ENCODE measurements at places on chromosomes 3 and 15.

DNA sequence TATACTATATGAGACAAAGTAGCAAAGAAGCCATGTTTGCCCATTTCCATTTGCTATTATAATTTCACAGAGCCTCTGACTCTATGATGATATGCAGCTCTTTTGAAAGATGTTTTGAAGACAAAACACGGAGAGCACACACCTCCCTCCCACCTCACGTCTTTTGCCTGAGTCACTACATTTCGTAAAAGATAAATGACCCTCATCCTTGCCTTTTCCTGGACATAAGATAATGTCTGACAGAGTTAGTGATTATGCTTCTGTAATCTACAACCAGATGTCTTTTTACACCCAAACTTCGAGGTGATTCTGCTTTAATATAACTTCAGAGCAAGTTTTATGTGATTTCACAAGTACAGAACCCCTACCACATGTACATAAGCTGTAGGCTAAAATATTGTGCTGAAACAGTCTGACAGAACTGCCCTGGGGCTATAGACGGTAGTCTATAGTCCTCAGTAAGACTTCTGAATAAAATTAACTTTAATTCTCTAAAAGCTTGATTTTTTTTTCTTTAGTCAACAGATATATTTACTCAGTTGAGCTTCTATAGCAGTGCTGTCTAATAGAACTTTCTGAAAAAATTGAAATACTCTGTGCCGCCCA, 99.9 kb downstream of the CD200R1L start:
- no peak for DNase-seq

DNA sequence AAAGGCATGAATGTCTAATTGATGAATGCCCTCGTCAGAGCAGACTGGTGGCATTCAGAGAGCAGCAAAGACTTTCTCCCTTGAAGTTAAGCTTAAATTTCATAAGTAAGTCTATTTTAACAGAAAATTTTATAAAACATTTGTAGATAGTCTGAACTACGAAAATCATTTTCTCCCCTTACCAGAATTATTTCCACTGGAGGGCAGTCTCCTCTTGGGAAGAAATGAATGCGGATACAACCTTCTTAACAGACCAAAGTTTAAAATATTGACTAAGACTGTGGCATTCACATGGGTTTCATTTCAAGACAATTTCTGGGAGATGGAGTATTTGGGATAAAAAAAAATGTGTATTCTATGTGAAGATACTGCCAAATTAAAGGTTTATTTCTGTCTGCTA, 669.0 kb downstream of the FHIT start:
- DNase-seq: no peak

- DNase-seq: no peak
Measured at GRCh38 chr3:146899171-146899570, 294.0 kb upstream of the PLSCR5 start.

DNA sequence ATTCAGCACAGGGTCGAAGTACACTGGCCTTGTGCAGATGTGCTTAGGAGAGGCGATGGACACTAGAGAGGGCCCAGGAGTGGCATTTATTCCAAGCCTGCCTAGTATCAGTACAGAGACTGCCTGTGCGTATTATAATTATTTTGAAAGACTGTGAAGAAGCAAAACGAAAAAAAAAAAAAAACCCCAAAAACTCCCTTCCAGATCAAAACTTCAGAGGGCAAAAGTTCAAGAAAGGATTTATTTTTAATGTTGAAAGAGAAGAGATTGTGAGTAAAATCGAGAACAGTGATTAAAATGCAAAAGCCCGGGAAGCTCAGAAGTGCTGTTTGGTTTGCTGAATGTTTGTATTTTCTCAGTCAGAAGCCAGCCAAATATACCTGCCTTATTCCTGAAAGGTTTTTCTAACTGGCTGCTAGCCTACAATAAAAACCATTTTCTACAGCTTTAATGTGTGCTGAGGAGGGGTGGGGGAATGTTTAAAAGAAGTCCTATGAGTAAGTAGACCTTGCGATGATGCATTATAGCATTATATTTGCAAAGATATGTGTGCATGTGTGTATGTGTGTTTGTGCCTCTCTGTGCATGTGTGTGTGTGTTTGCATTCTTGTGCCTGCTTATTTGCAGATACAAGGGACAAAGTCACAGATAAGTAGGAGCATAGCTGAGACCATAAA, 19.3 kb upstream of the LZTFL1 start:
- DNase-seq: no peak

DNA sequence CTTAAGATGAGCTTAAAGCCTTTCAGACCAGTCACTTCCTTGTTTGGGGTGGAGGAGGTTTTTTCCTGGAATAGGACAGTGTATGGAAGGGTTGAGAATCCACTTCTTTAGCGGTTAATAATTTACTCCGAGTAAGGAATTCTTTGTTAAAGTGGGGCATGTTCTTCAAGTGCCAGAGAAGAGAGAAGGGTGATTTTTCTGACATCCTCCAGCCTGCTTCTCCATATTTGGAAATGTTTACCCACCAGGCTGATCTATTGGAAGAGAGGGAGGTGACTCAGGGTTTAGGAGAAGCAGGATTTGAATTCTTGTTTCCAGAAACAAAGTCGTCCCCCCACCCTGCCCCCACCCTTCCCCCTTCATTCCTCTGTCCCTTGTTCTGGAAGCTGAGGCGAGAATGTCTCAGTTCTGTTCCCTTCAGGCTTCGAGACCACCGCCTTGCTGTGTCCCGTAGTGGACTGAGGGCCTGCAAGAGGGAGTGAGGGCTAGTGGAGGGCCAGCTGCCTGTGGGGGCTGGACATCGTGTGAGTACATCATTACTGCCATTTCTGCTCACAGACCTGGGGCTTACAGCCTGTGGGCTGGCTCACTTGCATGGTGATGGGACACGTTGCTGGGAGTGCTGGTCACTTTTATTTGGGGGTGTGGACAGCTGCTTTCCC, 58.5 kb downstream of the LPP start:
- DNase-seq: no peak

DNA sequence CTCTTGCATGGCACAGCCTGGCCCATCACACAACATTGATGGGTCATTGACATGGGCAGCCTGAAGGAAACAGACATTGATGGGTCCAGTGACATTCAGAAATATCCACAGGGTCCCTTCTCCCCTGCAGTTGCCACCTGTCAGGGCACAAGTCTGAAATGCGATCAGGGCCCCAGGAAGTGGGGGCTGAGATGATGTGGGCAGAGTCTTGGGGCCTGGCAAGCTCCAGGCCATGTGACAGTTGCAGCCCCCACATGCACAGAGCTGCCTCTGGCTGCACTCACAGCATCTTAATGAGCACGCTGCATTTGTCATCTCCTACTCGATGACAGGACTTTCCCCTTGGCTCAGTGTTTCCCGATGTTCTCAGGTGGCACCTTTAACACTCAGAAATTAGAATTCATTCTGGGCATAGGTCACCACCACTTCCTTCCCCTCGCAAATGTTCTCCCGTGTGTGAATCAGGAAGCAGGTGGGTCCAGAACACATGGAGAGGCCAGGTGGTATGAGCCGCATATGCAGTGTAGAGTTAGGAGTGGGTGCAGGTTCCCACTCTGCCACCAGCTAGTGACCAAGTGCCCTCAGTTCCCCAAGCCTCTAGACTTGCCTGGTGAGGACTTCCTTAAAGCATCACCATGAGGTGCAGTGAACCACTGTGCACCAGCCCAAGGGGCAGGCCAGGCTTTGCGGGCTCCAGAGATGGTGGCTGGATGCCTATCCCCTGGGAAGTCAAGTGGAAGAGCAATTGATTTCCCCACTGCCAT, 1.6 kb upstream of the TXNRD3 start:
- no peak for DNase-seq

- DNase-seq: no peak
Measured at GRCh38 chr15:90382320-90382719, 5.7 kb upstream of the IQGAP1 start.

DNA sequence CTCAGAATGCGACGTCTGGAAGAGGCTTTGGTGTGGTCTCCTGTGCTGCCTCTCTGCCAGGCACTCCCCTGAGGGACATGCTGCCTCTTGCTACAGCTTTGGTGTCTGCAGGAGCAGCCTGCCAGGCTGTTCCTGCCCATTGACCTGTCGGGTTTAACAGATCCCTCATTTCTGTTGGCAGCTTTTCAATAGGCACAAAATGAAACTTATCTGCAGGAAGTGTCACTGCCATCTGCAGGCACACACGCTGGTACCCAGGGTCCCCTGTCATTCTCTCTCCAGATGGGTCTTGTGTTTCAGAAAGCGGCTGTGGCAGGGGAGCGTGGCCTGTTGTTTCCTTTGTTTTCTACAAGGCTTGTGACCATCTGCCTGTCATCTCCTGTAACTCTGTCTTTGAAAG, 328.3 kb upstream of the CHRM5 start:
- DNase-seq: no peak

DNA sequence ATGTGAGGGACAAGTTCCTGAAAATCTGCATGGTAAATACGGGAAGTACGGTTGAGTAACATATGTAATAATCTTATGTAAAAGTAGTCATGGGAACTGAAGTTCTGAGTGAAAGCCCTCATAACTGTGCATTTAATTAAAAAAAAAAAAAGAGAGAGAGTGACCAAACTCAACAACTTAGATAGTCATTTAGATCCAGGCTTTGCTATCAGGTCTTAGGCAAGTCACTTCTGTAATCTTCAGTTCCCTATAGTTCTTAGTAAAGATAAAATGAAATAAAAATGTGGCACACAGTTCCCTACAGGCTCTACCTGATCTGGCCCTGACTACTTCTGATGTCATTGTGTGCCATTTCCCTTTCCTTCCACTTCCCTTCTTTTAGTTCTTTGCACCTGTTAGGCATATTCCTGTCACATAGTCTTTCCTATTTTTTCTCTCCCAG, 15.0 kb downstream of the RNF111 start:
- no peak for DNase-seq

Measured in stimulated activated CD4-positive, alpha-beta T cell treated with anti-CD3 and anti-CD28 coated beads, Interleukin-1b, Interleukin-23, amount 100 ng/mL, for 1 hour (primary cell).